NCI-H1694 (cell line): ENCODE measurements at places on chromosomes 3 and 15.

DNA sequence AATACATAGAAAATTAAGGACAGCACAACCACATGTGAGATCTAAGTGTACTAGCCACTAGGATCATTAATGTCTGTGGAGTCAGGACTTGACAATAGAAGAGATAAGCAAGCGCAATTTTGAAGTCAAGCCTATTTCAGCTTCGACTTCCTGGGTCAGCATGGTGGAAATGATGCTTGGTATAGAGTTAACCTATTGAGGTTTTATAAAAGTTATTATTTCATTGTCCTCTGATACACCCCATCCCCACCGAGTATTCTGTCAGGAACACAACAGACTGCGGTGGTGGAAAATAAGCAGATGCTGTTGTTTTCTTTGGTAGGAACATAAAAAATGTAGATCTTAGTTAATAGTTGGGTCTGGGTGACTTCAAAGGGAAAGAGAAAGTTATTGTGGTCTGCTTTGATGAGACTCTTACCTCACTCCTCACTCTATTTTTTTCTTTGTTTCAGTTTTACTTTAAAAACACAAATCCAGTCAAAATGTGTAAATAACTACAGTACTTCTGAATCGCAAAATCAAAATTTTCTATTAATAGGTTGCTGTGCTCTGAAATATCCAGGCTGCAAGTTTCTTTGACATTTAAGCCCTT, 82.1 kb downstream of the IL5RA start:
- DNase-seq = no peak

- no peak for DNase-seq
These were observed 43.4 kb upstream of the SLC6A1 start for GRCh38 chr3:10949197-10949596.

DNA sequence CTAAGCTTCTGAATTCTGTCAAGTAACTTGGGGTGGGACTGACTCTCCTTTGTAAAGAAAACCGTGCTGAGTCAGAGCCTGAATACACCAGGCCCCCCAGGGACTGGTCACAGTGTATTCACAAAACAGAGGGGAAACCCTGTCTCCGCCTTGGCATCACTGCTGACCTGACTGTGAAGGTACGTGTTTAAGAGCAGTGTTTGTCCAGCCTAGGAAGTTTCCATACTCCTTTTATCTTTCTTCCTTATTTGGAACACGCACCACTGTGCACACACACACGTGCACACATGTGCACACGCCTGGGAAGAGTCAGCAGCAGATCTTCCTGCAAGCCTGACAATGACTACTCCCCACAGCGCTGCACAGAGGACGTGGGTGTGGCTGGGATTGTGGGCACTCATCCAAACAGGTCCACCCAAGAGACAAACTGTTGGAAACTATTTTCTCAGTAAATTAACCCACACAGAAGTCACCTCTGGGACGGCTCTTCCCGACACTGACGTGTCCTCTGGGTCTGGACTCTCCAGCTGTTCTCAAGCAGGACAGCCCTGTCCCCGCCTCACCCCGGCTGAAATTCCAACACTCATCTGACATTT, 87.7 kb downstream of the ATP10A start:
- no peak for DNase-seq

- no peak for DNase-seq
These were observed 28.6 kb upstream of the VEPH1 start for GRCh38 chr3:157531771-157532170.

DNA sequence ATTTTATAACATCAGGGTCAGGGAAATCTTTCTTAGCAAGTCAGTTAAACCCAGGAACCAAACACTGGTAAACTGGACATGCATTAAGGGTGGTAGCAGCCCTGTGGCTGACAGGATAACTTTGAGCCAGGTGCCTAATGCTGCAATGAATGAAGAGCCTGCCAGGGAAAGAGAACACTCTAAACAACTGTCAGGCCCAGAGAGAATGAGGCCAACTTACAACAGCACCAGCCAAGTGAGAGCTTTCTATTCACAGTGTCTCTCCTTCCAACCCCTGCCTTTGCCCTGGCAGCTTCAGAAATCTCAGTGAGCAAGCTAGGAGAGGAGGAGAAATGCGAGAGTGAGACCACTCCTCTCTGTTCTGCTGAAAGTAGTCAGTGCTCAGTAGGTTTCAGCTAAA, 50.4 kb upstream of the ATP2C1 start:
- no peak for DNase-seq

DNA sequence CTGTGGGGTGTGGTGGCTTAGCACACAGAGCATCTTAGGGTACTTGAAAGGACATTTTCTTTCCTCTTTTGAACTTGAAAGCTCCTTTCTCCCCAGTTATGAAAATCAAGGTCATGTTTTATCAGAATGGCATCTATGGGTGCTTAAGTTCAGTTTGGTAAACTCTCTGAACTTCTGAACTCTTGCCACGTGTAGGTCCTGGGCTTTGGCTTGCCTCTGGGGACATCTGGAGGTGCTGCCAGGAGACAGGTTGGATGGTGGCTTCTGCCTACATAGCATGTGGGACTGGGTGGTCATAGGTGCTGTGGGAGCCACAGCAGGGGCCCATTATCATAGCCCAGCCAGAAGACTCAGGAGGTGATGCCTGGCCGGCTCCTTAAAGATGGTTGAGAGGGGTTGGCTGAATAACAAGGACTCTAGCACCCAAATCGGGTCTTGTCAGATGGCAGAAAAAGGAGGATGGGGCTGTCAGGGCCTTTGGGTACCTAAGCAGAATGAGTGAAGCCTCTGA, 15.6 kb downstream of the GHRL start:
- no peak for DNase-seq

- no peak for DNase-seq
These were observed 182.9 kb downstream of the AKAP13 start for GRCh38 chr15:85563328-85563727.

DNA sequence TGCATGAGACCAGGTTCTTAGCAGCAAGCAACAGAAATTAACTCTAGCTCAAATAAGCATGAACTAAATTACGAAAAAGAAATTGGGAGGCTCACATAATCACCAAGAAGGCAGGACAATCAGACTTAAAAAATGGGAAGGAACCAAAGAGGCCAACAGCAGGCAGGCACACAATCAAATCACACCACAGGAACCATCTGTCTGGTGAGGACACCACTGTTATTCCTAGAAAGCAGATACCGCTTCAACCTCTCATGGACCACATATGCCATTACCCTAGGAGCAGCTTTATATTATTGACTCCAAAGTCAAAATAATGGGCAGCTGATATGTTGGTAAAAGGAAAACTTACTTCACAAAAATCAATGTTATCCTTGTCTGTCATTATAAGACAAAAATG, 51.6 kb downstream of the SUCLG2 start:
- DNase-seq = no peak

DNA sequence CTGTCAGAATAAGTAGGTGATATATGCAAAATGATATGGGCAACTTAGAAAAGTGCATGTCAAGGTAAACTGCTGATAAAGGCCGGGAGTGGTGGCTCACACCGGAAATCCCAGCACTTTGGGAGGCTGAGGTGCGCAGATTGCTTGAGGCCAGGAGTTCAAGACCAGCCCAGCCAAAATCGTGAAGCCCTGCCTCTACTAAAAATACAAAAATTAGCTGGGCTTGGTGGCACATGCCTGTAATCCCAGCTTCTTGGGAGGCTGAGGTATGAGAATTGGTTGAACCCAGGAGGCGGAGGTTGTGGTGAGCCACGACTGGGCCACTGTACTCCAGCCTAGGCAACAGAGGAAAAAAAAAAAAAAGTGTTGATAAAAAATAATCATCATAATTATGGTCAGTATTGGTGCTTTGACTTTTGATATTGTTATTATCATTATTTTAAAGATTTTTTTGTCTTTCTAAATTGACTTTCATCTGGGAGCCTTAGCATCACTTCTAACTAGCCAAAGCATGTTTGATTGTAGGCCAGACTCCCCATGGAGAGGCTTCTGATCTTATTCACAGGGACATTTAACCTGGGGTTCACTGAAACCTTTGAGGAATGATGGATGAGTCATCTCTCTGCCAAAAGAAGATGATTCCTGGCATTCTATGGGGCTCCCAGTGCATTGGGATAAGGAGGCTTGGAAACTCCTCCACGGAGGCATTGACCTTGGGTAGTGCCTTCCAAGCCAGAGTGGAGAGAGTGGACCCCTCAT, 5.6 kb downstream of the ZBTB38 start:
- DNase-seq = no peak

DNA sequence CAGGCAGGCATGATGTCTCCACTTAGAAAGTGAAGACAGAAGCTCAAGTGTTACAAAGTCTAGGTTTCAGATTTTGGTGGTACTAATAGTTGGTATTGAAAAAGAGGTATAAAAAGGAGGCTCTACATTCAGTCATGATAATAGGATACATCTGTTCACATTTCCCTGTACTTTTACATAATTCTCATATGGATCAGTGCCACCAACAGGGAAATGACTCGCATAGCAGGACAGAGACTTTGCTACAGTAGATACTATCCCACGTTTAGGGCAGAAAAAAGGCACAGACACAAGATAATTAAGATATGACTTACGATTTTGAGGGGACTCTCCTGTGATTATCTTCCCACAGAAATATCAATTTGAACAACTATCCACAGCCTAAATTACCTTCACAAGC, 1062.9 kb upstream of the EPHA6 start:
- no peak for DNase-seq

DNA sequence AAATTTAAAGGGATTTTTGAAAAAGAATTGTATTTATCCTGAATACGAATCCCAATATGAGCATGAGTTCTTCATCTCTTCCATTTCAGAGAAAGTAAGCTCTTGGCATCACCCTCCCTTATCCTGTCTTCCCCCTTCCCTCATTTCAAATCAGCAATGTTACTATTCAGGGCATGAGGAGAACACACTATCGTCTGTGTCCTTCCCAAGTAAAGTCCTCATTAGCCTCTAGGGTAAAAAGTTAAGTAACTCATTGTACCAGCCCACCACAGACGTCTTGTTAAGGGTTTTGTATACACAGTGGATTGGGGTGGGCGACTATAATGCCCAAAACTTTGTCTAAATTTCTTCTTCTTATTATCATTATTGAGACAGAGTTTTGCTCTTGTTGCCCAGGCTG, 14.8 kb downstream of the ARL6IP5 start:
- DNase-seq = no peak
